Cortex of kidney (tissue), 1 donor: ENCODE measurements at places on chromosomes 6 and 20.

GRCh38 chr6:3384241-3385143 is 72.4 kb downstream of the SLC22A23 start:
- DNase-seq = no peak

DNA sequence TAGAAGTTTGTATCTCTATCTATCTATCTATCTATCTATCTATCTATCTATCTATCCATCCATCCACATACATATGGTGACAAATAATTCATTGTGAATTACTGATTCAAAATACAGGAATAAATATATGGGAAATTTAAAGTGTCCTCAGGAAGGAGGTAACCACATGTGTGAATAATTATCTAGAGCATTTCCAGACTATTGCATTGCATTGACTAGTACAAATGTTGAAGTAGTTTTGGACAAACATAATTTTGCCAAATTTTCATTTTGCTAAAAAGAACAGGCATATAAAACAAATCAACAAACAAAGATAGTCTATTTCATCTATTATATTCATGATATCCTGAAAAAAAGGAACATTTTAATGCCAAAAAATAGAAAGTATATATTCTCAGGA is 192.7 kb downstream of the UTRN start:
- DNase-seq = no peak

GRCh38 chr20:23440004-23440403 is 519 bp downstream of the CSTL1 start:
- no peak for DNase-seq

GRCh38 chr6:71393471-71393870 is 104.9 kb downstream of the OGFRL1 start:
- no peak for DNase-seq

GRCh38 chr20:17925141-17925939 is 43.3 kb downstream of the SNX5 start:
- no peak for DNase-seq

- DNase-seq = no peak
Measured at GRCh38 chr6:14254505-14254904, 136.9 kb downstream of the CD83 start.

GRCh38 chr6:84774157-84774984 is 10.0 kb upstream of the TBX18 start:
- DNase-seq = no peak

DNA sequence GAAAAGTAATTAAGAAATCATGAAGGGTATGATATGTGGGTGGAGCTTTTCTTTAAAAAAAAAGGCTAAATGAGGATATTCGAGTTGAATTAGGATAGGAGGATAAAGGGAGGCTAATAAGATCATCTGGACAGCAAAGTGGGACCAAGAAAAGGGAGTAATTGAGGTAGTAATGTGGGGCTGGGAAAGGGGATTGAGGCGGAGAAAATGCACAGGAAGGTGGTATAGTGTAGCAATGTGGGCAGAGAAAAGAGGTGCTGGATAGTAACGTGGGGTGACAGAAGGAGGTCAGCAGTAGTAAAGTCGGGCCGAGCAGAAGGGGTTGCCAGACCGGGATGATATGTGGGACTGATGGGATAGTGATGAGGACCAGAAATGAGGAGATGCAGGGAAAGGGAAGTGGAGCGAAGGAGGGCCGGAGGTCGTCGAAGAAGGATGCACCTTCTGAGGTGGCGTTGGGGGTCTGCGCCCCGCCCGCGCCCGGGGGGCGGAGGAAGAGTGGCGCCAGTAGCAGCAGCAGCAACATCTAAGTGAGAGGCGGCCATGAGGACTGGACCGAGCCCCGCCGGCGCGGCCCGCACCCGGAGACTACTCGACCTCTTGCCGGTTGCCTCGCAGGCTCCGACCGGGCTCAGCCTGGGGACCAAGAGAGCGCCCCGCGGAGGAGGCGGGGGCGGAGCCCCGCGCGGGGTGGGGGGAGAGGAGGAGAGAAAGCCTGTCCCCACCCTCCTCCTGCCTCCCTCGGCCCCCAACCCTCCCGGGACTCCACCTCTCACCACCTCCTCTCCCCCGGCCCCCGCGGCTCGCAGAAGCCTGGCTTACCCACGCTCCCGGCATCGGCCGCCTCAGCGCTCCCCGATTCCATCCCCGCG is 887 bp downstream of the GABBR1 start:
- no peak for DNase-seq

DNA sequence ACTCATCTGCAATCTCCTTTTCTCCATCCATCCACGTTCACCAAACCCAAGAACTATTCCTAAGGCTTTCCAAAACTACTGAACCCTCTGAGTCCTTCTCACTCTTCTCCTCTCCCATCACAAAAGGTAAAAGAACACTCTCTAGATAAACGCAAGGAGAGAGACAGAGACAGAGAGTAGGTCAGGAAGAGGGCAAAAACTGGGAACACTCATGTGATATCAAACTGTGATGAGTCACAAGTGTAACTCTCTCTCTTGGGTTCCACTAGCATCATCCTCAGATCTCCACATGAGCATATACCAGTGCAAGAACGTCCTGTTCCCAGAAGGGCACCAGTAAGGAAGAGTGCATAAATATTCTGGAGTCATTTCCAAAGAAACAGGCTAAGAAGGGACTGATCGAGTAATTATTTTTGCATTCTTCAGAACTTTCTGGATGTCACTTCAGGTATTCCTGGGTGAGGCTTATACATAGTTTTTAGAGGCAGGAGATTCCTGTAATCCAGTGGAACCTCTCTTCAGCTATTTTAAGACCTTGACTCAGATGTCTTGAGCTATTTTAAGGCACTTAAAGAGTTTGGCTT is 47.3 kb upstream of the STXBP5 start:
- no peak for DNase-seq

DNA sequence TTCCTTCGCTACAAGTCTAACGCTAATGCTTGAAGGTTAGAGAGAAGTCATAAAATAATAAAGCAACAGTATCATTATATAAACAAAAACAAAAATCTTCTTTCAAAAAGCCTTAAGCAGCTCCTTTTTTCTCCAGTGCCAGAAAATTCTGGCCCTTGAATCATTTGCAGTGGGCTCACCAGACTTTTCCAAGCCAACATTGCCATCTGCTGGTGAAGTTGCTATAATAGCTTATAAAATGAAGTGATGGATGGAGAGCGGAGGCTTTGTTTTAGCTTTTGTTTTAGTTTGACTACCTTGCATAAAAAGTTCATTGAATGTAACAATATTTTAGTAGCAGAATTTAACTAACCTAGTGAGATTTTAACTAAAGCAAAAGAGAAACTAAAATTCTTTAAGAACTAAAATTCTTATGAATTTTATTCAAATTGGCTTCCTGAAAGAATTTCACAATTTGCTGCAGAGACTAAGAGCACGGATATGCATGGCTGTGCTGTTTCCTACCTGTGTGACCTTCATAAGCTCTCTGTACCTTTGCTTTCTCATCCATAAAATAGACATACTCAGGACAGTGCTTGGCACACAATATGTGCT is 44.8 kb upstream of the SLC2A12 start:
- no peak for DNase-seq

DNA sequence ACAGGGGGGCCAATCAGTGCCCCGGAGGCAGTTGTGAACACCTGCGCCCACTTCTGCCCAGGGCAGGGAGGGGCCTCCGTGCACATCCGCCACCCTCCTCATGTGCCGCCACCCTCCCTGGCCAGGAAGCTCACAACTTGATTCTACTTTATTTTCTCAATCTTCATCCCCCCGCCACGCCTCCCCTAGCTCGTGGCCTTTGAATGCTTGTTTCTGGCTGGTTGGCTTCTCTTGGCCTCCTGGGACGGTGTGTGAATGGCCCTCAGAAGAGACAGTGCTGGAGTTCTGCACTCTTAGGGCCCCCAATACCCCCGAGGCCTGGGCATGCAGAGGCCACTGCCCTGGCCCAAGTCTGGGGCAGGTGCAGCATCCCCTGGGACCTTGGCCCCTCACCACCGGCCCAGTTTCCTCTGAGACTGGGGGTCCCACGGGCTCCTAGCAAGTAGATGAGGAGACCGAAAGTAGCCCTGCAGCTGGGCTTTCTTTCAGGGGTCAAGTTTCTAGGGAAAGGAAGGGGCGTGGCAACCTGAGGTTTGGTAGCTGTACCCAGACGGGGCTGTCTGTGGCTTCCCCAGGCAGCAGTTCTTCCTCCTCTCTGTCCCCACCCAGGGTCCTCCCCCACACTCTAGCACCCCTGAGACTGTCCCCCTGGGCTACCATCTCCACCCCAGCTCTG is 1.3 kb downstream of the RGS19 start:
- no peak for DNase-seq

GRCh38 chr6:11222385-11223277 is 9.8 kb downstream of the NEDD9 start:
- DNase-seq = no peak

- DNase-seq = no peak
Measured at GRCh38 chr20:9408422-9409300, 105.7 kb upstream of the LAMP5 start.

DNA sequence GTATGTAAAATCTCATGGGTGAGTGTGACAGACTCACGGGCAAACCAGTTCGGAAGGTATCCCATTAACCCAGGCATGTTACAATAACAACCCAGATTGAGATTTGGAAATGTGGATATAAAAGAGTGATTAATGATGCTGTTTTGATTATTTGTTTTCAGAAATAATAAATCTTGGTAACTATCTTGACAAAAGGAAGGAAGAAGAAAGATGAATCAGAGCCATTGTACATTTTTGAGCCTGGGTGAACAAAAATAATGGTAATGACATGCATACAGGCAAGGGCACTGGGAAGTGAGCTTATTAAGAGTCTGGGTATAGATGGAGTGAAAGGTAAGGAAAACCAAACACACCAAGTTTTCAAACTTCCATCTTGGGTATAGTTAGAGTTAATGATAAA is 862.0 kb downstream of the PHF3 start:
- DNase-seq = no peak

GRCh38 chr20:57203986-57204385 is 62.5 kb downstream of the BMP7 start:
- no peak for DNase-seq

DNA sequence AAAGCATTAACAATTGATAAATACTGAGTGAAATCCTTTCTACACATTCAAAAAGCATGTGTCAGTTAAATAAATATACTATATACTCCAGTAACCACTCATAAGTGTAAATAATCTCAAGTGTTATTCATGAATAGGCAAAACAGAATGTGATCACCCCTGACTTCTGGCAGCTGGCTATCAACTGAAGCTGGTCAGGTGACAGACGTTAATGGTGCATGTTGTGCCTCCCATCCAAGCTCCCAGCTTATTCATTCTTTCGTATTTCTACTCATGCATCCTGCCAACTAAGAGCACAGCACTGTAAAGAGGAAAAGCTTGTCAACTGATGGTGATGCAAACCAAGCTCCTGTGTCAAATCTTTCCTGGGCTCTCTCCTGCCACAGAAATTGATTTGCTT is 7.7 kb downstream of the PSMB1 start:
- no peak for DNase-seq

DNA sequence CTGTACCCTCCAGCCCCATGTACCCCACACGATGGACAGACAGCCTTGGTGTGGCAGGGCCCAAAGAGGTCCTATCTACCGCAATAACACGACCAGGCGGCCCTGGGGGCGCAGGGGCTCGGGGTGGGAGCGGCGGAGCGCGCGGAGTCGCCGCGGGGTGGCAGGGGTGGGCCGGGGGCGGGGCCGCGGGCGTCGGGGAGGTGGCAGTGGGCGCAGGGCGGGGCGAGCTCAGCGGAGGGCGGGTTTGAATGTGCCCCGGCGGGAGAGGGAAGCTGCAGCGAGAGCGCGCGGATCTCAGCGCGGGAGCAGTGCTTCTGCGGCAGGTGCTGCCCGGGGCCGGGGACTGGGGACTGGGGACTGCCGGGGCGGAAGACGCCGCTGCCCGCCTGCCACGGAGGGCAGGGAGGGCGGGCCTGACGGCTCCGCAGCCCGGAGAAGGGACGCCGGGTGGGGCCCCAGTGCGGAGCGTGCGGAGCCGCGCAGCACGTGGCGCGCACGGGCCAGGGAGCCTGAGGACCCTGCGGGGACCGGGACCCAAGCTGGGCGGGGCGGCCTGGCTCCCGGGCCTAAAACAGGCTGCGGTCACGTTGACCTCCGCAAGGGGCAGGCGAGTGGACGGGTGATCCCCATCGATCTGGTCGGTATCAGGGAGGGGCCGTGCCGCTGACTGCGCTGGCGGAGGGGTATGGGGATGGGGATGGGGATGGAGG is at the start of gene SLC29A1:
Gene SLC29A1, plus strand, starts transcription at position 277 of the 710 bp plus-strand sequence. CDS start 3,719 bp downstream, outside the sequence.
- no peak for DNase-seq

GRCh38 chr20:57695012-57695411 is 14.8 kb downstream of the PMEPA1 start:
- no peak for DNase-seq

DNA sequence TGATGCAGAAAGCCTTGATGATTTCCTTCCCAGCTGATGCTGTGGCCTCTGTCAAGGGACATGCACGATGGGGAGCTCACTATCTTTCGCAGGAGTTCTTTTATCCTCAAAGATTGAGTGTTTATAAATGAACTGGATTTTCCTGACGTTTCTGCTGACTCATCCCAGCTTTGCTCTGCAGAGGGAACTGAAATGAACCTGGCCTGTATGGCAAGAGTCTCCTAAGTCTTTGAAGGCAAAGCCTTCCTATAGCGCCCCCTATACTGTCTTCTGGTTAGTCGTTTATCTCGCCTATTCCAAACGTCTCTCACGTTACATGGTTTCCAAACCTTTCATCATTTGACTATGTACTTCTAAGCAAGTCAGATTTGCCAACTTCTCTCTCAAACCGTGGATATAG is 565.3 kb downstream of the KIF16B start:
- DNase-seq = no peak

DNA sequence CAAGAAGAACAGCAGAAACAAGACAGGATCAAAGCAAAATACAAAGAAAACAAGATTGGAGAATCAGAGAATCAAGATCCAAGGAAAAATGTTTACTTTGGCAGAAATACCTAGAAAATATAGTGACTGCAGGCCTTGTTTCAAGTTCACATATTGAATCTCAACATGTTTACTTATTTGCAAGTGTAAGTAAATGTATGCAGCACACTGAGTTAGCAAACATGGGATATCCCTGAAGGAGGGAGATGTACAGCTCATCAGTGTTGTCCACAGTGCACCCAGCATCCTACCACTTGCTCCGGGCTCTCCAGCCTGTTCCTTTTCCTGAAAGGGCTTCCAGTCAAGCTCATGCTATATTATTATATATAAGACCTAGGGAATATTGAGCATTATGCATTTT is 319.5 kb downstream of the PRL start:
- no peak for DNase-seq

- DNase-seq = no peak
Measured at GRCh38 chr6:7993952-7994351, 70.2 kb downstream of the BLOC1S5 start.

GRCh38 chr20:52103335-52103912 is 88.2 kb downstream of the ZFP64 start:
- DNase-seq = no peak

DNA sequence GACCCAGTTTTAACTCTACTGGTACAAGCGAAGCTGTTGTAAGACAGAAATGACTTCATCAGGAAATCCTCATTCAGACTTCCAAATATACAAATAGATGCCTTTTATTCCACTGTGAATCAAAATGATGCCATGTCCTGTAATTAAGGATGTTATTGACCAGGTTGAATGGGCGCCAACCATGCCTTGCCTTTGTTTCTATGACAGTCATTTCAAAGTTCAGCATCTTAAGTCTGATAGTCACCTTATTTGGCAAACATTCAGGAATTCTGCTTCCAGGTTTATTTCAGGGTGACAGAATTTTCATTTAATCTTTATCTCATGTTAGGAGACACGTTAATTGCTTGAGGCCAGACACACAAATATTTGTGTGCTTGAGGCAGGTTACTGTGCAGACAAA is 592.8 kb upstream of the JAG1 start:
- no peak for DNase-seq

GRCh38 chr6:23334360-23334759 is 765.0 kb downstream of the HDGFL1 start:
- no peak for DNase-seq

- DNase-seq = no peak
Measured at GRCh38 chr6:54988576-54988975, 142.0 kb downstream of the FAM83B start.

GRCh38 chr6:1039191-1039590 is 272.7 kb upstream of the FOXQ1 start:
- DNase-seq = no peak
